NCI-H345 (cell line): ENCODE measurements at places on chromosomes 2 and 18.

DNA sequence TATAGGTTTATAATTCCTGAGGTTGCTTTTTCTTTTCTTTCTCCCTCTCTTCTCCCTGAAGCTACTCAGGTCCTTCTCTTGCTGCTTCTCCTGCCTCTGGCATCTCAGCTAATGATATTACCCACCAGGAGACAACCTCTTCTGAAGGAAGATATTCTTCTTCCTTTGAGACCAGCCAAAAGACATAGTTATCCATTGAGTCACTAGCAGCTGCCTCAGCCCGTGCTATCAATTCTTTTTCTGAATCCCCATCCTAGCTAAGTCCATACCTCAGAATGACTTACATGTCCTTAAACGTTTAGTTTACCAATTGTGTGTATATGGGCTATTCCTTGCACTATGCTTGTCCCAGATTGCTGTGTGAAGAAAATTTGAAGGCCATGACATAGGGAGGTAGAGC, 25.0 kb upstream of the RNF103 start:
- DNase-seq, result no peak

- DNase-seq, result no peak
Measured at GRCh38 chr2:100427111-100427510, 9.6 kb upstream of the CHST10 start.

- DNase-seq, result no peak
Measured at GRCh38 chr2:85501248-85501647, 37.7 kb upstream of the MAT2A start.

- no peak for DNase-seq
Measured at GRCh38 chr2:20640411-20641122, 10.3 kb downstream of the HS1BP3 start.

- DNase-seq, result no peak
Measured at GRCh38 chr18:60070631-60071030, 170.8 kb downstream of the PMAIP1 start.
